GM13976 (cell line): ENCODE measurements at places on chromosomes 7 and 10.

DNA sequence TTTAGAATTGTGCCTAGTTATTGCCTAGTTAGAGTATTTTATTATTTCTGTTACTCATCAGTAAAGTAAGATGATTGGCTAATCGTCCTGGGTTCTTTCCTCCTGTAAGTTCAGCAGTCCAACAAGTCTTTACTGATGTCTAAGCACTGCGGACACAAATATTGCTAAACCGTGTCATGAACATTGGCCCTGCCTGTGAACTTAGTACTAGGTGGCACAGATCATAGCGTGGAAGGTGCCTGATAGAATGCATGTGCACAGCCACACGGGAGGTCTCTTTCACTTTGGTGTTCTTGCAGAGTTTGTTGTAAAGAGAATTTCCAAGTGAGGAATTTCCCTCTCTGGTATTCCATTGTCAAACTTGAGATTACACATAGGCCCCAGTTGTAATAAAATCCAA lies 38.0 kb downstream of the RBM33 start:
- DNase-seq, result no peak

- DNase-seq, result no peak
Observed at GRCh38 chr10:128384831-128385230, 258.6 kb upstream of the MKI67 start.

DNA sequence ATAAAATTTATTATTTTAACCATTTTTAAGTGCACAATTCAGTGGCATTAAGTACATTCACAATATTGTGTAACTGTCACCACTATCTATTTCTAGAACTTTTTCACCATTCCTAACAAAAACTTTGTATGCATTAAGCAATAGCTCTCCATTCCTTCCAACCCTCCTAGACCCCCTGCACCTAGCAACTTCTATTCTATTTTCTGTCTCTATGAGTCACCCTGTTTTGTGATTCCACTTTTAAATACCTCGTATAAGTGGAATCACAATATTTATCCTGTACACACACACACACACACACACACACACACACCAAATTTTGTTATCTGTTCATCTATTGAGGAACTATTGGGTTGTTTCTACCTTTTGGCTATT lies 89.2 kb downstream of the ARID5B start:
- DNase-seq, result no peak

DNA sequence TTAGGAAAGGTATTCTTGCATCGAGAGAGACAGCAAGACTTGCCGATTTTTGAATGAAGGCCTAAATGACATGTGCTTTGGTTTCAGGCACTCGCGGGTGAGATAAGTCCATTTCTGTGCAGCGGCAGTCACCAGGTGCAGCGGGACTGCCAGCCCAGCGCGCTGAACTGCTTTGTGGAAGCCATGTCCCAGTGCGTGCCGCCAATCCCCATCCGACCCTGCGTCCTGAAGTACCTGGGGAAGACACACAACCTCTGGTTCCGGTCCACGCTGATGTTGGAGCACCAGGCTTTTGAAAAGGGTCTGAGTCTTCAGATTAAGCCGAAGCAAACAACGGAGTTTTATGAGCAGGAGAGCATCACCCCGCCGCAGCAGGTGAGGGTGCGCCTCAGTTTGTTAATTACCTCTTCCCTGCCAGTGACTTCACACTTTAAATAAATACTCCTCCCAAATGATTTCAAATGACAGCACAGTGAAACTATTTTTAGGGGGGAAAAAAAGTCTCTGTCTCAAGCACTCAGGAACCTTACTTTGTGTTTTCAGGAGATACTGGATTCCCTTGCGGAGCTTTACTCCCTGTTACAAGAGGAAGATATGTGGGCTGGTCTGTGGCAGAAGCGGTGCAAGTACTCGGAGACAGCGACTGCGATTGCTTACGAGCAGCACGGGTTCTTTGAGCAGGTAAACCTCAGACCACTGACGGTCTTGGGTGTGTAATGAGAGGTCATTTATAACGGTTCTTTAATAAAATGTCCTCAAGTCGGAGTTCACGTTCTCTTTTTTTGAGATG lies 98.3 kb downstream of the TRRAP start:
- DNase-seq, result no peak

DNA sequence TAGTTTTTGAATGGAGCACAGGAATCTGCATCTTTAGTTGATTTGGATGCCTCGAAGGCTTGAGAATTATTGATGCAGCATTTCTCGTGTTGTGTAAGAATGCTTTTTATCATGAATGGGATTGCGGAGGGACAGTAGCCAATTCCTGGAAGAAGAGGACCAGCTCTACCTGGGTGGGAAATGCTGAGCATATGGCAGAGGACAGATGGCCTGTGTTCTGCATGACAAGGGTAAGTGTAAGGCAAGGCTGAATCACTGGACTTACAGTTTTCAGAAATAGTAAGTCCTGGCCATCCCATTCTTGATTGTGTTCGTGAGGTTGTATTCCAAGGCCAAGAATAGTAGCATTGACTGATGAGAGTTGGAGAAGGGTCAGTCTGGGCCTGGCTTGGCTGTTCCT lies 15.9 kb downstream of the RP9 start:
- DNase-seq, result no peak

DNA sequence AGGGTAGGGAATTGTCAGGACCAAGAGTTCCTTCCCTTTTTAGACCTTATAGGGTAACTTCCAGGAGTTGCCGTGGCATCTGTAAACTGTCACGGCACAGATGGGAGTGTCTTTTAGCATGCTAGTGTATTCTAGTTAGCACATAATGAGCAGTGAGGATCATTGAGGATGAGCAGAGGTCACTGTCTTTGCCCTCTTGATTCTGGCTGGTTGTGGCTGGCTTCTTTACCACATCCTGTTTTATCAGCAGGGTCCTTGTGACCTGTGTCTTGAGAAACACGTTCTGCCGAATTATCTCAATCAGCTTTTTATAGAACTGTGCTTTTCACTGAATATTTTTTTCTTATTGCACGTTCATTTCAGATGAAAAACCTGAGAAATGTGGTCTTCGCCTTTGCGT lies 41.5 kb downstream of the MINPP1 start:
- DNase-seq, result no peak
